ENCODE measurements at places on chromosomes 12 and 14.
A peak's percentile ranks its signal among the peaks of the same experiment; 100 is the strongest.

GRCh38 chr12:112314981-112315380 is 67.2 kb downstream of the HECTD4 start:
- DNase-seq, result no peak

- DNase-seq, result no peak
These were observed 100.9 kb upstream of the PARP11 start for GRCh38 chr12:3973973-3974644.

GRCh38 chr12:30796313-30796780 is 41.6 kb upstream of the CAPRIN2 start:
- DNase-seq, result peak; percentile 56

- no peak for DNase-seq
These were observed 59.7 kb downstream of the PIK3C2G start for GRCh38 chr12:18320976-18321375.

GRCh38 chr14:61520576-61520975 is 174.7 kb upstream of the HIF1A start:
- no peak for DNase-seq

DNA sequence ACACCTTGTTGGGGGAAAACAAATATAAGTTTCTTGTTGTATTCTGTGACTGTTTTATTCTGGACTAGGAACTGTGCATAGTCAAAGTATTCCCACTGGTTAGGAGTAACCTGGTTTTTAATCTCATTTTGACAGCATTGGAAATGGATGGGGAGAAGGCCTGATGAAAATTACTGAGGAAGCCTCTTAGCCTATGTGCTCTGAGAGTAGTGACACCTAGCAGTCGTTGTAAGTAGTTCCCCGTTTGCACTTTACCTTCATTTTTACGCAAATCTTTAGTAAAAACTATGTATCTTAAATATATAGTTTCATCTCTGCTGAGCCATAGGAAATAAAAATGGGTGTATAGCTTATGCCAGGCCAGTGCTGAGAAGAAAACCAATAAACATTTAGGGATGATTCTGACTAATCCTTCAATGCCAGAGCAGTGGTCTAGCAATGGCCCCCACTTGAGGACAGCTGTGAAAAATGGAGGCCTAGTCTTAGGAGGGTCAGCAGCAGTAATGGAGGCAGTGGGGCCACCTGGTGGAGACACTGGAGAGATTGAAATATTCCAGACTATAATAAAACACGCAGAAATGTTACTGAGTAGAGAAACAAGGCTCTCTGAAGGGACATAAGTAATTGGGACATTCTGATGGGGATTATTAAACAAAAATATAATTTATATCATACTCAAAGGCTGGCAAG is 133.2 kb upstream of the NOVA1 start:
- DNase-seq, result peak; percentile 20

DNA sequence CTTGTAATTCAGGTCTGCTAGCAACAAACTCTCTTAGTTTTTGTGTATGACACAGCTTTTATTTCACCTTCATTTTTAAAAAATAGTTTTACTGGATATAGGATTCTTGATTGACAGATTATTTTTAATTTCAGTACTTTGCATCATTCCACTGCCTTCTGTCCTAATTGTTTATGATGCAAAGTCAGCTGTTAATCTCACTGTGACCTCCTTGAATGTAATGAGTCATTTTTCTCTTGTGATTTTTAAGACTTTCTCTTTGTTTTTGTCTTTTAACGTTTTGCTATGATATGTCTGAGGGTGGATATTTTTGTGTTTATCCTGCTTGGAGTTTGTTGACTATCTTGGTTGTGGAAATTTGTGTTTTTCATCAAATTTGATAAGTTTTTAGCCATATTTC is 126.3 kb upstream of the FBXO33 start:
- DNase-seq, result no peak

GRCh38 chr12:65624554-65625086 is 199.7 kb upstream of the HMGA2 start:
- DNase-seq, result no peak

DNA sequence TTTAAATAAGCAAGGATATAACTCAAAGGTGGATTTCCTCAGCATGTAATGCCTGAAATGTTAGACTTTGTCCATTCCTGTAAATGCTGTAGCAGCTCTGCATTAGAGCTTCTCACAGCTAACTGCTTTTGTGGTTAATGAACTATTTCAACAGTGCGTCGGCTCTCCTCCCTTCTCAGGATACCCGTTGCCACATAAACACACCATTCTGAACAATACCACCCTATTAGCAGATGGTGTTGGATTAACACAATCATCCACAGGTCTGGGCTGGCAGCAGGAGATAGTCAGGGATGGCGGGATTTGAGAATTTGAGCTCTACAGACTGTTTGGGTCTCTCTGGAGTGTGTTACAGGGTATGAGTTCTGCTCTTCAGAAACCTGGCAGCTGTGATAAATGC is 33.5 kb upstream of the C12orf42 start:
- no peak for DNase-seq

DNA sequence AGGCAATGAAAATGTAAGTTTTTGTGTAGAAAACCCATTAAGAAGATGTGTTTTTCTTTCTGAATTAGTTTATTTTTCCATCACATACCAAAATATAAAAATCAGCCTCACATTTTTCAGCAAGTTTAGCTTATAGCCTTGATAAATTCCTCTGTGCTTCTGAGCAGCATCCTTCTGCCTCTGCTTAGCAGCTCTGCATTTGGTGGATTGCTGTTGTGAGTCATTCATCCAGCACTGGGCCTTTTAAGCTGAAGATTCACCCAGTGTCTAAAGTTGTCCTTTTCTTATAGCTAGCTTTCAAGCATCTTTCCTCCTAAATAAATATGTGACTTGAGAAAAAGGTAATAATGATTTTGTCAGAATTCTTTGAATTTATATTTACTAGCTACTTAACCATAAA is 206.1 kb downstream of the PCNX1 start:
- no peak for DNase-seq

DNA sequence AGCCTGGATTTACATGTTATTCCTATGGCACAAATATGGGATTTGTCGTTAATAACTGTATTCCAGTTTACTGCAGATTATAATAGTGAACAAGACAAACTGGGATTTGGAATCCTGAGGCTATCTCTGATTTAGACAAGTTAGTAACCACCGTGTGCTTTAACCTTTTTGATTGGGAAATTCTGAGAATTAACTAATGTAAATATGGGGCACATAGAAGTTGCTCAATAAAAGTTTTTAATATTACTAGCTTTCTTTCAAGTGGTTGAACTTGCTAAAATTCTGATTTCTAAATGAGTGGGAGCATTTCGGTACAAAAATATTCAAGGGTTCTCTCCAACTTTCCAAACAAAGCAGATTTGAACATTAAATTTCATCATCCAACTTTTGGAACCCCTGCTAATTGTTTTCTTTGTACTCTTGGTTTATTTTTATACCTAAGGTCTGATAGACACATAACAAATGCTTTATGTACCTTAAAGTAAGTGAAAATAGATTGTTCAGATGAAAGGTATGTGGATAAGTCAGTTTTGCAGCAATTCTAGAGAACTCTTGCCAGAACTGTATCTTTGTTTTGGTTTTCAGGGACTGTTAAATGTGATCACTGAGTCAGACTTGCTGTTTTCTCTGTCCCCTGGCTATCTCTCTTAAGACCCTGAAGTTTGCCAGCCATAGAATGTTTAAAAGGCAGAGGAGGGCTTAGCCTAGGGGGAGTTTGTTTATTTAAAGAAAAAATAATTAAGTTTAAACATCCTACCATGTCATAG is 57.5 kb downstream of the FRS2 start:
- no peak for DNase-seq

- DNase-seq, result no peak
These were observed 306.7 kb downstream of the NUAK1 start for GRCh38 chr12:105832021-105832420.

GRCh38 chr14:20455355-20456300 is 602 bp downstream of the APEX1 start:
- peak; percentile 76 for DNase-seq

DNA sequence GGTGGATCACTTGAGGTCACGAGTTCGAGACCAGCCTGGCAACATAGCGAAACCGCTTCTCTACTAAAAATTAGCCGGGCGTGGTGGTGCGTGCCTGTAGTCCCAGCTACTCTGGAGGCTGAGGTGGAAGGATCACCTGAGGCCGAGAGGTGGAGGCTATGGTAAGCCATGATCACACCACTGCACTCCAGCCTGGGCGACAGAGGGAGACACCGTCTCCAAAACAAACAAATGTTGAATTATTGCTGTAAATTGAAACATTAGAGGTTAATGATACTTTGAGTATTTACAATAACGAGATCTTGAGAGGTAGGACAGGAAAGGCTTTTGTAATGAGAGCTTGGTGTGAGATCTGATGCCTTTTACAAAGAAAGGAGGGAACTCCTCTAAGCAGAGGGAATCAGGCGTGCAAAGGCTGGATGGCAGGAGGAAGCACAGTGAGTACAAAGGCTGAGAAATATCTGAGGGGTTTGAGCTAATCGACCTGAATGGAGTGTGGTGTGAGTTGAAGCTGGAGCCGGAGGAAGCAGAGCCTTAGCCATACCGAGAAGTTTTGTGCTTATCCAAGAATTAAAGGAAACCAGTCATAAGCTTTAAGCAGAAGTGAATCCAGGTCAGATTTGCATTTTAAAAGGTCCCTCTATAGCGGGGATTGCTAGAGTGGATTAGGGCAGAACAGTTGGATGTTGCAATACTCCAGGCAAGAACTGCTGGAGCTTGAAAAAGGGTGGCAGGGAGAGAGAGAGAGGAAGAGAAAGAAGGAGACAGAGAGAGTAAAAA is 1.1 kb downstream of the RHNO1 start:
- no peak for DNase-seq

GRCh38 chr12:15543347-15543746 is 221.0 kb downstream of the PTPRO start:
- DNase-seq, result no peak

DNA sequence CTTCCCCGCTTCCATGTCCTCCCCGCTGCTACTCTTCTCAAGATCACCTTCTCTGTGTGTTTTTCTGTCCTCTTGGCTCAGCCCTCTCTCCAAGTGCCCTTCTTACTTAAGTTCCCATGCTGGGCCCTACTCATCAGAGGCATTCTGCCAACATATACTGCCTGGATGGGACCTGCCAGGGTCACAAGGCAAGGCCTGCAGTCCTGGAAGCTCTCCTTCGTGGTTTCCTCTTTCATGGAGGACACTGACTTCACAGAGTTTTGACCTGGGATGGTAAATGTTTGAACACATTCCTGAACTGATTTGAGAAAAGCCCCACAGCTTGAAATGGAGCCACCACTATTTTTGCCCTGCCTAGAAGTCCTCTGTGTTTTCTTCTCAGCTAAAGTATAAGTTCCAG is 140.9 kb downstream of the TMEM30B start:
- no peak for DNase-seq

- DNase-seq, result no peak
These were observed 188.7 kb downstream of the BCAT1 start for GRCh38 chr12:24760162-24760561.

DNA sequence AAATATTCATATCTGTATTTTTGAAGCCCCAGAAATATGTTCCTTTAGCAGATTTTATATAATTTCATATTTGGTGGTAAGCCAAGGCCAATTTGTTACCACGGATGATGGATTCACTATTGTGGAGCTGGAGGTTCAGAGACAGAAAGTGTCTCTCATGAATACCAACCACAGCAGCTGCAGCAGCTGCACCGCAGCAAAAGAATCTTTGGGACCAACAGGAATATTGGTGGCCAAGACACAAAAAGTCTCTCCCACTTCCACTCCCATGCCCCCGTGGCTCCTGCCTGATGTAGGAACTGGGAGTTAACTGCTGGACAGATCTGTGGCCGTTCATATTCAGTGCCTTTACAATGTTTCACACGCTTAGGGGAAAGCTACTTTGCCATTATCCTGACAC is 155.3 kb downstream of the ADAMTS20 start:
- DNase-seq, result no peak

DNA sequence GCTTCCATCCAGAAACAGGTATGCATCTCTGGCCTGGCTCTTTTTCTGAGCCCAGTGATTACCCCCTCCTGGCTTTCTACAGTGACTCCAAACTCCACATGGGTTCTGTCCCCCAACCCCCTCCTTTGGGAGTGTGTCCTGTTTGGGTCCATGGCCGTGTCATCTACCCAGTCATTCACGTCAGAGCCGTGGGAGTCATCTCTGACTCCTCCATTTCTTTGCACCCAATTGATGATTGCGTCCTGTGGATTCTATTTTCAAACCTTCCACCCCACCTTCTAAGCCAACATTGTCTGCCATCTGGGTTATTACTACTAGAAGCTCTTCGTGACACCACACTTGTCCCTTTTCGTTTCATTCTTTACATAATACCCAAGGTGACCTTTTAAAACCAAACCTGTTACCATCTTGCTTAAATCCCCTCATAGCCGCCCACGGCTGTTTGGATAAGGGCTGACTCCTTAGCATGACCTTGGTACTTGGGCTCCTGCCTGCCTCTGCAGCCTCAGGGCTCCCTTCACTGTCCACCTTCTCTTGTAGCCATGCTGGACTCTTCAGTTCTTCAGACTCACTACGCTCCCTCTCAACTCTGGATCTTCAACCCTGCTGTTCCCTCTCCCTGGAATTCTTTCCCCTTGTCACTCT is 38.1 kb upstream of the NT5DC3 start:
- no peak for DNase-seq

GRCh38 chr12:46383654-46384450 is 11.3 kb upstream of the SLC38A2 start:
- DNase-seq, result peak; percentile 76

DNA sequence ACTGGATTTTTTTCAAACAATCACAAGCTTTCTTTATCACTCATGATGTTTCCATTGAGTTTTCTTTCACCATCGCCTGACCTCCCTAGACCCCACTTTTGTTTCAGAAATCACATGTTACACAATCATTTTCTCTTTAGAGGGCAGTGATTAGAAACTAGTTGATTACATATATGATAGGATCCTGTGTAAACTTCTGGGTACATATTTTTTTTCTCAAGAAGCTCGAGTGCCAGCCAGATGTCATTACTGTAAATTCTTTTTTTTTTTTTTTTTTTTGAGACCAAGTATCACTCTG is 62.4 kb upstream of the PSMA6 start:
- DNase-seq, result no peak

DNA sequence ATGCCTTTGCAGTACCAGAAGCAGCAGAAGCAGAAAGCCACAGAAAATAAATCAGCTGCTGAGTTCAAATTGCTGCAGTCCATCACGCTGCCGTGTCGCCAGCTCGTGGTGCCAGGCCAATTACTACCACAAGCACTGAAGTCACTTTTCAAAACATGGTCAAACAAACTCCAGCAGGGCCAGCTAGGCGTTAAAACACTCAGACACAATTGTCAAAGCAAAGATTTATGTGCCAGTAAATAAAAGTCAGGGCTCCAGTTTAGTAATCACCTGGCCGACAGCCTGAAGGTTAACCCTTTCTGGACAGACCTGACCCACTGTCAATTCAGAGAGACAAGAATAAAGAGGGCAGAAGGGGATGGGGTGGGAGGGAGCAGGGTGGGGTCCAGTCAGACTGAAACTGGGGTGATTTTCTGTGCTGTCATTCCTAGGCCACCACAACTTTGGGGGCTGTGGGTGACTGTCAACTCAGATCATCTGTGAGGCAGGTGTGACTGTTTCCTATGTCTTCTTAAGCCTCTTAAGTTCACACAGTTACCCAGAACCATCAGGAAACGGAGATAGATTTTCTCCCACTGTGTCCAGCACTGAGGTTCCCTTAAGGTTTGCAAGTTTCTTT is 109.8 kb upstream of the FUT8 start:
- no peak for DNase-seq
